ENCODE measurements at places on chromosomes 5 and 9.

- DNase-seq: no peak
These were observed 43.8 kb downstream of the SLC38A9 start for GRCh38 chr5:55668356-55668755.

DNA sequence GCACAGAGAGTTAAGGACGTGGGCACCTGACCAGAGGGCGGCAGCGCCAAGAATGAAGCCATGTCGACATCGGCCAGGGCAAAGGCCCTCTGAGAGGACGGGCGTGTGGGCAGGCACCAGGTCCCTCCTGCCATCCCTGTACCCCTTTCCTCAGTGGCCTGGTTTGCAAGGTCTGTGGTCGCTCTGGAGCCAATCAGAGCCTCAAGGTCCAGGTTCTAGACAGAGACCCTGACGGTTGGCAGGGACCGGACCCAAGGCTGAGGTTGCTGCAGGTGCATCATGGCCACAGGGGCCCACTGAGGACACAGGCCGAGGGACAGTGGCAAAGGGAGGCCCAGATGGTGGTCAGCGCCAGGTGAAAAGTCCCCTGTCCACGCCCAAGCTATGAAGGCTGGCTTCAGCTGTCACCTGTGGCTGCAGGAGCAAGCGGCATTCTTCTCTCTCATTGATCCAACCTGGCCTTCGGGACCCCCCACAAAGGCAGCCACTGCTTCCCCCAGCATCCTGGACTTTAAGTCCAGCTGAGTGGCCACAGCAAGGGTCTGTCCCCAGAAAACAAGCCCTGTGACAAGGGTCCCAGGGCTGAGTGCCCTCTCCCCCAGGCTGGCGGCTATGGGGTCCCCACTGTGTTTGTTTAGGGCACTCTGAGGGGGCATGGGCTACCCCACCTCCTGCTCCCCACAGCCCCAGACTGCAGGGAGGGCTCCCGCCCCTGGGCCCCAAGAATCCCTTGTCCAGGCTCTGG, 48.9 kb downstream of the VAV2 start:
- DNase-seq: no peak

- no peak for DNase-seq
These were observed 186.7 kb downstream of the MSX2 start for GRCh38 chr5:174911118-174911517.

DNA sequence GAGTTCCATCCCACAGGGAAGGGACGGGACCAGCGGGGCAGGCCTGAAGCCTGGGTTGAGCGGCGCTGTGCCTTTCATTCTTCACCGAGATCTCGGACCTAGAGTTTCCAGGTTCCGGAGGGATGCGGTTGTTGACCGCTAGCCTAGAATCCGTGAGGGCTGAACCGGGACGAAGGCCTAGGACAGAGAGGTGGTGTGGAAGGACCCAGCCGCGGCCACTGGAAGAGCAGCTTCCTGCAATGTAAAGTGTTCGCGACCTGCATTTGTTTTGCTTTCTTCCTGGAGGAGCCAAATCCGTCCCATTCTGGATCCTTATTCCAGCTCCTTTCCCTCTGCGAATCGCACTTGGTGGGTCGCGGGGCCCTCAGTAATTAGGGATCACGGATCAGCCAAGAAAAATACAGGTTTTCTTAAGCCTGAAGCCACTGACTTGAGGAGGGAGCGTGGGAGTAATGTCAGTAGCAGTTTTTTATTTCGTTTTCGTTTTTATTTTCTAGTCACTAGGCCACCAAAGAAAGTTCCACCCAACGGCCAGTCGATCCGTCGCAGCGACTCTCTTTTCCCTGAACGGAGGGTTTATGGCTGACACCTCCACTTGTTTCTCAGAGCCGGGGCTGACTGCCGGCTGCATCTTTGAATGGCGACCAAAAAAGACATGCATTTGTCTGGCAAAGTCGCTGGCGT, 48.6 kb downstream of the ANXA2R start:
- DNase-seq: no peak

DNA sequence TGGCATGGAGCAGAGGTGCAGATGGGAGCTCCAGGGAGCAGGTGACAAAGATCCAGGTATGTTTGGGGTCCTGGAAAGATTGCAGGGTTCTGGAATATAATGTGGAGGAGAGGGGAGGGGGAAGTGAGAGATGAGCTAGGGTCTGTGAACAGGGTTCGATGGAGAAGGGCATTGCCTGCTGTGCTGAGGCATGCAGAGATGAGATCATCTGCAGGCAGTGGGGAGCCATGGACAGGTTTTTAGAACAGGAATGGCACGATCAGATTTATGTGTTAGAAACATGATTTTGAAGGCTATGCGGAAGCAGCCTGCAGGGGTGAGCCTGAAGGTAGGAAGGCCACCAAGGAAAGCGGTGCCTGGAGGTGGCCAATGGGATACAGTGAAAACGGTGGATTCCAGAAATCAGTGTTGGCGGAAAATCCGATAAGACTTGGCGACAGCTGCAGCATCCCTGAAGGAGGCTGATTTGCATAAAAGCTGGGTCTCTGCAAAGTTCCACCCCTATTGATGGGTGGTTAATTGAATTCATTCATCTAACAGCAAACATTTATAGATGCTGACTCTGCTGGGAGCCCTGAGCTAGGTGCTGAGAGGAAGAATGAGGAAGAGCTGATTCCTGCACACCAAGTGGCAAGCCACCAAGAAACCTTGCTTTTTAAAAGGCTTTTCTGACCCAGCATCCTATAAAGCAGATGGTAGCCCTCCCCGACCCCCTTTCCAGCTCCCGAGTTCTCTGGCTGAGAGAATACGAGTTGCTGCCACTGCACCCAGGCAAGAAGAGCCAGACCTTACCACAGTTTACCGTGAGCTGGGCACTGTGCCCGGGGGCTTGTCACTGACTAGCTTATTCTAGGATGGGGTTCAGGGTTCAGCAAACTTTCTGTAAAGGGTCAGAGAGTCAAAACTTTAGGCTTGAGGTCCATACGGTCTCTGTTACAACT, 139.2 kb upstream of the SMIM23 start:
- no peak for DNase-seq

- DNase-seq: no peak
These were observed 69.5 kb upstream of the TAS2R1 start for GRCh38 chr5:9699681-9700080.

DNA sequence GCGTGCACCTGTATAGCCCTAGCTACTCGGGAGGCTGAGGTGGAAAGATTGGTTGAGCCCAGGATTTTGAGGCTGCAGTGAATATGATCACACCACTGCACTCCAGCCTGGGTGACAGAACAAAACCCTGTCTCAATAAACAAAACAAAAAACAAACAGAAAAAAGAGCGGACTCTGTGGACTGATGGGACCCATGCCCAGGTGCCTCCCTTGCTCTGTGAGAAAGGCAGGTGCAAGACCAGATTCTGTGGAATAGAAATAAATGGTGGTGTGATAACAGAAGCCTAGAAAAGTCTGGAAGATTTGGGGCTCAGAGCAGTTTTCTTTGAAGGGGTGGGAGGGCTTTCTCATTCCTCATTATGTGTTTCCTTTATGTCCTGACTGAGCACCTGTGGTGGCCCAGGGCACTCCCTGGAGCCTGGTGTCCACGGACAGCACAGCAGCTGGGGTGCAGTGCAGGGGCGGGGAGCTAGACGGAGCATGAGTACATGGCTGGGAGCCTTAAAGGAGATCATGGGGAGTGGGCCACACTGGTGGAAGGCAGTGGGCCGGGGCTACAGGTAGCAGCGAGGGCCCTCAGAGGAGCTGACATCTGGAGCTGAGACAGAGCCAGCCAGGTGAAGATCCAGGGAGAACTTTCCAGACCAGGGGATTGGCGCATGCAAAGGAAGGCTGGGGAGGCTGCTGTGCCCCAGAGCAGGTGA, 15.4 kb upstream of the CEL start:
- no peak for DNase-seq

- DNase-seq: no peak
These were observed 40.1 kb upstream of the UBAC1 start for GRCh38 chr9:136001231-136001630.

Data from CD8-positive, alpha-beta T cell (primary cell).